ENCODE measurements at places on chromosomes 12 and 14.

DNA sequence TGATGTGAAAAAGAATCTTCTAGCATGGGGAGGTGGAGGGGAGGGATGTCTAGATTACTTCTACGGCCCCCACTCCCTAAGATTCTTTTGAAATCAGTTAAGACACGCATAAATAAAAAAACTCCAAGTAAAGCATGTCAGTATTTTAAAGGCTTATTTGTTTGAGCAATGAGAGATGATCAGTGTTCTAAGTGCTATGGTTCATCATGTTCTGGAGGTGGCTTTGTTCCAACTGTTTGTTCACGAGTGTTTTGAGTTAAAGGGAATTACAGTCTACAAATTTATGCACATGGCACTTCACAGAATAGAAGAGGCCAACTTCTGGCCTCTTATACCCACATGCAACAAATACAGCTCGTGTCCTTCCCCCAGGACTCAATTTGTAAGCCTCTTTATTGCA, 394.9 kb downstream of the RAD51B start:
- no peak for DNase-seq

DNA sequence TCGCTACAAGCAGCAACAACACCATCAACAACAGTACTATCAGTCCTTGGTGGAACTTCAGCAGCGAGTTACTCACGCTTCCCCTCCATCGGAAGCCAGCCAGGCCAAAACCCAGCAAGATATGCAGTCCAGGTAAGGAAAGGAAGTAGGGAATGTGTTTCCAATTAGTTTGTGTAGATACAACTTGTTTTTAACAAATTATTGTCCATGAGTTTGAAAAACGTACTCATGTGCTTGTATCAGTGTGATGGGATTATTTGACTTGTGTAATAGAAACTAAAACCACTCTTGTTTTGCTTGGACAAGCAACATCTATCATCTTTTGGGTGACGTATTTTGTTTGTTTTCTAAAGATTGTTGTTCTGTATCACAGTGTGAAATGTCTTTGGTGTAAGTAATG, 137.9 kb downstream of the NAV3 start:
- no peak for DNase-seq

DNA sequence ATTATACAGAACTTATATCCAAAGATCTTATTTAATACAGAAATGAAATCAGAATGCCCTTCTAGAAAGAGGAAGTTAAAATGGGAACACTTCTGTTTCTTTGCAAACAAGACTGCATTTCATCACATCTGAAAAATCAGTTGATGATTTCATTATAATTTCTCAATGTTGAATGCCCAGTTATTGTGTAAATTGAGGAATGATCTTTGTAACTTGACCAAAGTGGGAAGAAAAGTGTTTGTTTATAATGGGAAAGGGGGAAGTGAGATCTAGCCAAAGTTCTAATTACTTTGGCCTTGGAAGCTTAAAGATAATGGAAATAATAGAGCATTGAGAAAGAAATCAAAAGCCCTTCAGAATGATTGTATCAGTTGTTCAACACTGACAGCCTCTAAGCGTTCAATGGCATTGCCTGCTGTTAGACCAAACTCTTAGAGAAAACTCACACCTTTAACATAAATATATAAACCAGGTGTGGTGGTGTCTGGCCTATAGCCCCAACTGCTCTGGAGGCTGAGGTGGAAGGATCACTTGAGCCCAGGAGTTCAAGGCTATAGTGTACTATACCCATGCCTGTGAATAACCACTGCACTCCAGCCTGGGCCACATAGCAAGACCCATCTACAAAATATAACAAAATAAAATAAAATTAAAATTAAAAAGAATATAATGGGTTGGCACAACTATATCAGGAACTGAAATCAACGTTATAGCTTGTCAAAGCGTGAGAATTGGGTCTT, 9.9 kb upstream of the LYZ start:
- DNase-seq: no peak

GRCh38 chr12:43836475-43836989, 651 bp downstream of the TMEM117 start:
- no peak for DNase-seq

DNA sequence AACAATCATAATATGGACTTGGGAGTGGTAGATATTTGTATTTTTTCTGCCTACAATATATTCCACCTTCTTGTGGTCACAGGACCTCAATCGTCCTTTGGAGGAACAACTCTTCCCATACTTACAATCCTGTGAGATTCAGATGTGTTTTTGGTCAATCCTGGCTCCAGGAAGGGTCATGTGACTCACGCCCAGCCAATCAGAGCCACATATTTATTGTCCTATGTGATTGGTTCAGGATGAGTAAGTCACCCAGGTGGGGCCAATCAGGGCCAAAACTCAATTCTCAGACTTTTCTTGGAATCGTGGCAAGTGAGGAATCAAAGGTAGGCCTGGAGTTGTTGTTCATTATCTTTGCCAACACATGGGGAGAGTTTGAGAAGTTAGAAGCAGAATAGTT, 264.9 kb downstream of the SUDS3 start:
- DNase-seq: no peak

DNA sequence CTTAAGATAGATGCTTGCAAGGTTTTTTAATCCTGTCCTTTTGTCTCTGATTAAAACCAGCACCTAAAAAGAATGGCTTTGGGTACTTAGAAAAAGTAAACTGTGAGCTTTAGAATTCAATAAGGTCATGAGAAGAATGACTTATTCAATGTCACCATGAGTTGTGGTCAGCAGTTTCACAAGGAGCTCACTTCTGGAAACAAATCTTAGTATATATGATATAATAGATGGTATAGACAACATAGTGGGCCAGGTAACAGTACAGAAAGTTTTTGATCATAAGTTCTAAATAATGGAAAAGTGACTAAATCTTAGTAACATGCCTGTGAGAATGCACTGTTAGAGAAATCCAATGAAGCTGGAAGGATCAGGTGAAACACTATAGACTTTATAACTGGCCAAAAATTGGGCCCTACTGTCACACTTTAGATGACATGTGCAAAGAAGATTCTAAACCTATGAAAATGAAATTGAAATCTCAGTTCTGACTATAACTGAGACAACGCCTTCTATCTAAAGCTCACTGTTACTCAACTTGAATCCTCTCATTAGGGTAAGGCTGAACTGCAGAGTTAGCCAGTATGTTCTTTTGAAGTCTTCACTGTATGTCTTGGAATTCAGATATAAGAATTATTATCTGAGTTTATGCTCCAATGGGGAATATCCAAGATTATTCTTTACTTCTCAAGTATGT, 42.4 kb upstream of the RAD51AP1 start:
- DNase-seq: no peak

GRCh38 chr14:81400852-81401251, 728 bp upstream of the STON2 start:
- DNase-seq: no peak

DNA sequence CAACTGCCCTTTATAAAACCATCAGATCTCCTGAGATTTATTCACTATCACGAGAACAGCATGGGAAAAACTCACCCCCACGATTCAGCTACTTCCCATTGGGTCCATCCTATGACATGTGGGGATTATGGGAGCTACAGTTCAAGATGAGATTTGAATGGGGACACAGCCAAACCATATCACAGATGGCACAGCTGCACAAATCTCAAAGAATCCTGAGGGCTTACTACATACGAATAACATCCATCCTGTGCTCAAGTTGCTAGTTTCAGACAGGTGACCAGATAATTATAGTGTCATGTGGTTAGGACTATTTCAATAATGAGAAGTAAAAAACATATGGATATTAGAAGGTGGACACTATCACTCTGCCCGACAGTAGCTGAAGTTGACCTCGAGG, 211.2 kb downstream of the NUAK1 start:
- DNase-seq: no peak

DNA sequence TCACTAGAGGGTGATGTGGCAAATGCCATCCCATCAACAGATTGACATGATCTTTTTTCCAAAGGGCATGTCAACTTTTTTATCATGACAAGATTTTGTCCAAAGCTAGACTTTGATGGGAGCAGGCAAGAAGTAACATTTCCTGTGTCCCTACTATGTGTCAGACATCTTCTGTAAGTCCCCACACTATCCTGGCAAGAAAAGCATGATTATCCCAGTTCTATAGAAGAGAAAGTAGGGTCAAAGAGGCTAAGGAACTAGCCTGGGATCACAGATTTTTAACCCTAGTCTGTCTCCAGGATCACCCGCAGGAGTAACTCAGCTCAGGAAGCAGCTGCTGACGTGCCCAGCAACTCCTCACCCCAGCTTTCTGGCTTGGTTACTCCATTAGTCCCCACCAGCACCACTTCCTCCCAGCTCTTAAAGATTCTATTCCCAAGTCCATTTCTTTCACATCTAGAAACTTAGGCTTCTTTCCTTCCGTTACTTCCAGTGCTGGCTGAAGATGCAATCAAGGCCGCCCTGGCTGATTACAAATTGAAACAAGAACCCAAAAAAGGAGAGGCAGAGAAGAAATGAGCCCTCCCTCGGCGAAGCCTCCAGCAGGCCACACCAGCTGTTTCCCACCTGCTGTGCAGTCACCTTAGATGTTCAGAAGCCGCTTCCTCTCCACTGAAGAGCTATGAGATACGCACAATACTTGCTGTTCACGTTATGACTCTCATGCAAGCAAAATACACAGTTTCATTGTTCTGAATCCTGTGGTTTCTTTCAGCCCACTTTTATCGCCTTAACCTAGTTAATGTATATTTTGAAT, 6.2 kb downstream of the ISCU start:
- DNase-seq: peak; percentile 56

GRCh38 chr12:75489187-75489586, 8.6 kb downstream of the GLIPR1 start:
- no peak for DNase-seq

- DNase-seq: no peak
Measured at GRCh38 chr12:119412811-119413794, 78.6 kb downstream of the CCDC60 start.

DNA sequence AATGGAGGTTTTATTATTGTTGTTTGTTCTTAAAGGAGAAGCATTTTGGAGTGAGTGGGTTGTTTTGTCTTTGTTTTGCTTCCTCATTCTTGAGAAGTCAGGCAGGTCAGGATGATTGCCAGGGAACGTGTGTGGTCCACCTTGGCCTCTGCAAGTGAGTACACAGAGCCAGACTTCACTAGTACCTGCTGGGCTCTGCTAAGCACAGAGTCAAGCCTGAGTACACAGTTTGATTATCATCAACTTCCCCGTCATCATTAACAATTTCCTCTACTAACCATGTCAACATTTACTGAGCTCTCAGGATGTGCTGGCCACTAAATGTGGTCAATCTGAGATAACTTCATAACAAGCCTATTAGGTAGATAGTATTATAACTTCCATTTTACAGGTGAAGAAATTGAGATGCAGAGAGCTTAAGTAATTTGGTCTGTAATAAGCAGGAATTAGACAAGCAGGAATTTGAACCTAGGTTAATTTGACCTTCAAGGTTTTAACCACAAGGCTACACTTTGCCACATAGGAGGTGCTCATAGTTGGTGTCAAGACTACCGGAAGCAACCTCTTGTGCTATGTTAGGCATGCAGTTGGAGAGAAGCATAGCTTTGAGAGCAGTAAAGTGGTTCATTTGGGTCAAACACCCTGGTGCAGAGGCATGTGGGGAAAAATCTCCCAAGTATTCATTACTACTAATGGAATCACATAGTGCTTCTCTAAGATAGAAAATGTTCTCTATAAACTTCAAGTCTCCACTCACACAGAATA, 178.3 kb downstream of the NUAK1 start:
- no peak for DNase-seq
